ENCODE measurements at places on chromosomes 13 and 19.

DNA sequence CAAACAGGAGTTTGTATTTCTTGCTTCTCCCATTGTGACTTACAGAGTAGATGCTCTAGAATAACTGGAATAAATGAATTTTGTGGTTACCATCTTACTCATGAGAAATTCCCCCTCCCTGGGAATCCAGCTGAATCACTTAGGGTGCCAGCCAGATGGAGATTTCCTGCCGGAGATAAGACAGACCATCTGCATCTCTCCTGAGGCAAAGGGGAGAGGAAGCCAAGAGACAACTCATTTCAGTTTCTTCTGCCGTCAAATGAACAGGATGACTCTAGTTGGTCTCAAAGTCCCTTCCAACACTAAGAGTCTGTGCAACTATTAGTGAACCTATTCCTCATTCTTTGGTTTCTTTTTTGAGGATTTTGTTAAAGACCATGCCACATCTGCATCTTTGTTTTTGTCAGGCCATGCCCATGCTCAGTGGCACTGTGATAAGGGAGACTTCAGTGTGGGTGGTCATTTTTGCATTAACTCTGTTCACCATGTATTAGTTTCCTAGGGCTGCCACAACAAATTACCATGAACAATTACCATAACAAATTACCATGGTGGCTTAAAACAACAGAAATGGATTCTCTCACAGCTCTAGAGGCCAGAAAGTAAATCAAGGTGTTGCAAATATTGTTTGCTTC, 112.8 kb downstream of the NDFIP2 start:
- DNase-seq: no peak

DNA sequence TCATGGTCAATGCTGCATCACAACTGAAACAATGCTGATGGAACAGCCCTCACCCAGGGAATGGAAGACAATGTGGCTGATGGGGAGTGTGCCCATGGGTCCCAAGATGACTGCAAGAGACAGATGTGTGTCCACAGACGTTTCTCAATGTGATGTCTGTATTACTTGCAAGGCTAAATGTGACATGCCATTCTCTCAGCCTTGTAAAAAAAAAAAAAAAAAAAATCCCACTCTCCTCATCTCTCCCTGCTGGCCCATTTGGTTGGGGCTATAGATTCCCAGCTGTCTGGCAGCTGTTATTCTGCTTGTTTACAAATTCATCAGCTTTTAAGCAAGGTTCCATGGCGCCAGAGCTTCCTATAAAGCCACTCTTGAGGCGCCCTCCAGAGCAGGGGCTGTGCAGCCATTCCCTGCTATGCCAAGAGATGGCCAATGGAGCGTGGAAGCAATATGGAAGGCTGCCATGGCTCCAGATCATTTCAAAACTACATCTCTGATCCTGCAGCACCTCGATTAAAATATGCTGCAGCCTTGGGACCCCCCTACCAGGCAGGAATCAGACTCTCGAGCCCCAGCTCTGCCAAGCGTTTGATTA, 294.8 kb downstream of the FOXO1 start:
- DNase-seq: no peak

- DNase-seq: no peak
Measured at GRCh38 chr13:48728226-48728625, 74.5 kb downstream of the CYSLTR2 start.

DNA sequence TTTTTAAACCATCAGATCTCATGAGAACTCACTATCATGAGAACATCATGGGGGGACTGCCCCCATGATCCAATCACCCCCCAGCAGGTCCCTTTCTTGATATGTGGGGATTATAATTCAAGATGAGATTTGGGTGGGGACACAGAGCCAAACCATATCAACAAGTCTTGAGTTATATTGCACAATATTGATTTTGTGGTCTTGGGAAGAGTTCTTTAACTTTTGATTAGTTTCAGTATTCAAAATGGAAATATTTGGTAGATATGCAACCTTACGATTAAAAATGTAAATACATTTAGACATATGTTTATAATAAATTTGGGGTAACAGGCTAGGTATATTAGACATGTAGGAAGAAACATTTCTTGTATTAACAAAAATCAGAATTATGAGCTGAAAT, 188.2 kb downstream of the GPC5 start:
- DNase-seq: no peak

DNA sequence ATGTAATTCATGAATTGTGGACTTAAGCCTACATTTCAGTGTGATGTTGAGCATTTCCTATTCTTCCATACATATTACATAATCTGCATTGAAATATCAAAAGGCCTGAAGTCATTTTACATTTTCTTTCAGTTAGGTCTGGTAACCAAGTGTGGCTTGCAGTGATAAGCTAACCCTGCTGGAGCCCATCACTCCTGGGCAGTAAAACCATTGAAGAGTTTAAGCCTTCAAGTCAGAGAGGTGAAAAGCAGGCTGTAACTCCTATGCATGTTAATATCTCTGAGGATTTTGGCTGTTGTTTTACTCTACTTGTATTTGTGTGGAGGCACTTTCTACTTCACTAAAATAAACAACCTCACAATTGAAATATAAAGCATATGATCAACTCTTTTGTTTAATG, 248.8 kb downstream of the SLITRK5 start:
- no peak for DNase-seq

DNA sequence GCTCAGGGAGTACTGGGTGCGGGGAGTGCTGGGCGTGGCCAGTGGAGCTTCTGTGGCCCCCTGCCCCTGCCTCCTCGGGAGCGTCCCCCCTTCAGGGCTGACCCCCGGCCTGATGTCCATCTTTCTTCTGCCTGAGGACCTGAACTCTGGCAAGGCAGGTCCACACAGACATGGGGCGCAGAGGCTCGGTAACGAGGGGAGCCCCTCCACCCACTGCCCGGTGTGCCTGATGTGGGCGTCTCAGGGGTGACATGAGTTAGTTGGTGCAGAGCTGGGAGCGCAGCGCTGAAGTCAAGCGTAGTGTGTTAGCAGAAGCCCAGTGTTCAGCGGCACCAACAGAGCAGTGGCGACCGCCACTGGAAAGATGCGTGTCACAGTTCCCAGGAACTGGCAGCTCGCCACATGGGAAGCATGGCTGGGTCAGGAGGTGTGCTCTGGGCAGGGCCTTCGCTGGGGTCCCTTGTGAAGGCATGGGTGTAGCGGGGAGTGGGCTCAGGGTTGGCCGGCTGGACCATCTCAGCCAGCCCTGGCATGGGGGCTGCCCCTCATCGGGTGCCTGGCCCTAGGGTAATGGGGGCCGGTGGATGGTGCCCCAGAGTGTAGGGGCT, 11.5 kb downstream of the THOP1 start:
- no peak for DNase-seq

DNA sequence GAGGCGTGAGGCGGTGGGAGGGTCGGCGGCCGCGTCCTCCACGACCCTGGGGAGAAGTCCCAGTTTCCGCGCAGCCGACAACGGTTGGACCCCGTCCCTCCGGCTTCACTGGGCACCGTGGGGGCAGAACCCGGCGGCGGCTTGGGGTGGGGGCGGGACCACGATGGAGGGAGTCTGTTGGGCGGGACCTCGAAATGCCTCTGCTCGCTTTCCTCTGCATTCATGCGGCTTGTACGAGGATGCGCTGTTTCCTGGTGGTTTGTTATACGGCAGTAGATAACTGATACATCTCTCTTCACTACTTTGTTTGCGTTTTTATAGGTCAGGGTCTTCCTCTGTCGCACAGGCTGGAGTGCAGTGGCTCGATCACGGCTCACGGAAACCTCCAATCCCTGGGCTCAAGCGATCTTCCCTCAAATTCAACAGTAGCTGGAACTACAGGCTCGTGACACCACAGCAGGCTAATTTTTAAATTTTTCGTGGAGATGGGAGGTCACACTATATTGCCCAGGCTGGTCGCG, 24.6 kb upstream of the ZNF846 start:
- no peak for DNase-seq

- no peak for DNase-seq
Measured at GRCh38 chr13:114339857-114340534, 25.7 kb downstream of the CHAMP1 start.

GRCh38 chr19:4232614-4233281, 3.4 kb downstream of the EBI3 start:
- no peak for DNase-seq

DNA sequence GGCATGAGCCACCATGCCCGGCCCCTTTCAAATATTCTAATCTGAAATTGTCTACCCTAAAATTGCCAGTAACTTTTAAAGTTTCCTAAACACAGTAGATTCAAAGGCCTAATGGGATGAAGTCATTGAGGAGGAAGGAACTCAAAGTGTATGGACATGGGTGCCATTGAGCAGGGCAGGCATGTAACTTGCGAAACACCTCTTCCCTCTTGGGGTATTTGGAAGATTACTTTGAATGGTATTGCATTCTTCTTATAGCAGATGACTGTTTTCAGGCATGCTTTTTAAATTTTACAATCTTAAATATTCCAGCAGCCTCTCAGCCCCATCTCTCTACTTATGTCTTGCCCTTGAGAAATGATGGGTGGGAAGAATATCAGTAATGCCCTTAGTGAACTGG, 21.0 kb downstream of the TM9SF2 start:
- DNase-seq: no peak

- no peak for DNase-seq
Measured at GRCh38 chr13:91426913-91427312, 28.5 kb downstream of the GPC5 start.

Data from NCI-H2107 (cell line).